Pancreas (tissue), 10 donors: ENCODE measurements at places on chromosomes 16 and 17.

GRCh38 chr17:76123191-76123499, 17.9 kb downstream of the FOXJ1 start:
- H3K27ac ChIP-seq, result no peak overlapping the region
- H3K4me1 ChIP-seq, result no peaks in the 10 kb centered on the region
- H3K27me3 ChIP-seq, result no peaks in the 10 kb centered on the region
- H3K4me3 ChIP-seq, result no peak overlapping the region
- H3K36me3 ChIP-seq, result no peaks in the 10 kb centered on the region
- DNase-seq, result no peak

- H3K4me3 ChIP-seq, result no peak overlapping the region
- no peaks in the 10 kb centered on the region for H3K36me3 ChIP-seq
- H3K4me1 ChIP-seq, result no peaks in the 10 kb centered on the region
- H3K27me3 ChIP-seq, result no peaks in the 10 kb centered on the region
Measured at GRCh38 chr17:16477255-16477654, 14.7 kb downstream of the LRRC75A start.

- H3K27ac ChIP-seq, result no peak overlapping the region
- H3K4me1 ChIP-seq, result no peaks in the 10 kb centered on the region
- DNase-seq, result no peak
Measured at GRCh38 chr17:71511266-71511995, 609.4 kb upstream of the SOX9 start.

DNA sequence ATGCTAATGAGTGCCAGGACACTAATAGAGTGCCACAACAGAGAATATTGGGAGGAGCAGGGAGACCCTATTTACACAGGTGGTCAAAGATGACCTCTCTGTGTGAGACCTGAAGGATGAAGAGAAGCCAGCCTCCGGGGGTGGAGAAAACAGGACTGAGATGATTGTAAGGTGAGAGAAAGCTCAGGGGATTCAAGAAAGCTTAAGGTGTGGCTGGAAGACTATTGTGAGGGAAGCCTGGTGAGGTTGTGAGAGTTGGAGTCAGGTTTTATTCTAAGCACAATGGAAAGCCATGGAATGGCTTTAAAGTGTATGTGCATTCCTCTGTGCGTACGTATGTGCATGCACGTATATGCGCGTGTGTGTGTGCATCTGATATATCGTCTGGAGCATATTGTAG, 10.4 kb upstream of the MARCHF10 start:
- H3K4me3 ChIP-seq, result no peak overlapping the region
- H3K36me3 ChIP-seq, result no peaks in the 10 kb centered on the region
- H3K27ac ChIP-seq, result no peak overlapping the region
- no peak for DNase-seq

GRCh38 chr17:50949128-50949988, 83.2 kb upstream of the TOB1 start:
- no peak for DNase-seq
- H3K27ac ChIP-seq, result peak overlapping the region; percentile 97
- no peaks in the 10 kb centered on the region for H3K36me3 ChIP-seq

- no peaks in the 10 kb centered on the region for H3K27me3 ChIP-seq
- no peak overlapping the region for H3K4me3 ChIP-seq
- H3K27ac ChIP-seq, result no peak overlapping the region
- DNase-seq, result no peak
- peaks cover 15% of the 10 kb centered on the region for H3K4me1 ChIP-seq
- no peaks in the 10 kb centered on the region for H3K36me3 ChIP-seq
Measured at GRCh38 chr16:4535627-4536108, 2.9 kb downstream of the CDIP1 start.

- H3K4me3 ChIP-seq, result no peak overlapping the region
- no peak overlapping the region for H3K27ac ChIP-seq
- H3K27me3 ChIP-seq, result no peaks in the 10 kb centered on the region
- H3K36me3 ChIP-seq, result peaks cover 77% of the 10 kb centered on the region
Measured at GRCh38 chr17:76040376-76040775, 13.3 kb upstream of the EVPL start.

GRCh38 chr17:77173104-77173503, 32.3 kb downstream of the SEC14L1 start:
- no peak for DNase-seq
- no peak overlapping the region for H3K4me3 ChIP-seq
- H3K27ac ChIP-seq, result no peak overlapping the region

GRCh38 chr17:63398680-63399079, 47.4 kb downstream of the CYB561 start:
- no peak for DNase-seq
- no peaks in the 10 kb centered on the region for H3K27me3 ChIP-seq
- no peaks in the 10 kb centered on the region for H3K4me1 ChIP-seq
- H3K27ac ChIP-seq, result no peak overlapping the region
- no peaks in the 10 kb centered on the region for H3K36me3 ChIP-seq

GRCh38 chr17:75987041-75987440, 8.0 kb downstream of the TEN1 start:
- peak; percentile 13 for DNase-seq
- no peak overlapping the region for H3K27ac ChIP-seq
- H3K27me3 ChIP-seq, result no peaks in the 10 kb centered on the region
- peaks cover 6% of the 10 kb centered on the region for H3K36me3 ChIP-seq

- H3K4me3 ChIP-seq, result no peak overlapping the region
- H3K27ac ChIP-seq, result no peak overlapping the region
Measured at GRCh38 chr17:29828676-29829284, 101.2 kb downstream of the SSH2 start.

DNA sequence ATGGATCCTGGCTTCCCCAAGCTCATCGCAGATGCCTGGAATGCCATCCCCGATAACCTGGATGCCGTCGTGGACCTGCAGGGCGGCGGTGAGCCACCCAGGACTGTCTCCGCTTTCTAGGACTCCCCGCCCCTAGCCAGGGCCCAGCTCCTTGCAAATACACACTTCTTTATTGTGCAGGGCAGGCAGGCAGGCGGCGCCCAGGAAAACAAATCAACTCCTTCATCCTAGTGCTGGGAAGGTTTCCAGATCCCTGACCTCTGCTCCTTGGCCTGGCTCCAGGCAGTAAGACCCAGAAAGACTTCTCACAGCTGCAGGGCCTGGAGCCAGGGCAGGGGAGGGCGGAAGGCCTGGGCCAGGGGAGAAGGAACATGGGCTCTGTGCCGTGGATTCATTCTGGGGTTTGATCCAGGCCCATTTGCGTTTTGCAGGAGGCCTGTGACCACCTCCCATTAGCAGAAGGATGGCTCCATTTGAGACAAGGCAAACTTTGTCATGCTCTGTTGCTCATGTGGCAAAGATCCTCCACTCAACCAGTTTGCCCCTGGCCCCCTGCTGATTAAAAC, 6.0 kb upstream of the LPCAT2 start:
- no peaks in the 10 kb centered on the region for H3K36me3 ChIP-seq
- H3K4me1 ChIP-seq, result peaks cover 11% of the 10 kb centered on the region
- DNase-seq, result peak; percentile 91
- H3K4me3 ChIP-seq, result no peak overlapping the region

DNA sequence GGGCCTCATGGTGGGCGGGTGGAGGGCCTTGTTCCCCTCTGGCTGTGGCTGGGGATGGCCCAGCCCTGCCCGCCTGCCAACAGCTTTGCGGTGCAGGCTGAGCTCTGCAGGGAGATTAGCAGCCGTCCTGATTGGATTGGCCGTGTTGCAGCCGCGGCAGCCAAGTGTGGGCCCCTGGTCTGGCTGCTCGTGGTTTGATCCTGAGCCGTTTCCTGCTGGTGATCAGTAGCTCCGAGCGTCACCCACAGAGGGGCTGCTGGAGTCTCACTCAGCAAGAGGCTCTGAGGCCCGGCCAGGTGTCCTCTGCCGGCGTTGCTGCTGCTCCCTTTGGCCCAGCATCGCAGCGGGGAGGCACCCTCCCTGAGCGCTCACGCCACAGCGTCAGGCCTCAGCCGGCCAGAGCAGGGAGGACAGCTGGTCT, 32.5 kb downstream of the BAIAP2 start:
- H3K36me3 ChIP-seq, result no peaks in the 10 kb centered on the region
- H3K27me3 ChIP-seq, result no peaks in the 10 kb centered on the region
- H3K4me3 ChIP-seq, result no peak overlapping the region
- H3K4me1 ChIP-seq, result peaks cover 9% of the 10 kb centered on the region
- no peak for DNase-seq
- no peak overlapping the region for H3K27ac ChIP-seq

DNA sequence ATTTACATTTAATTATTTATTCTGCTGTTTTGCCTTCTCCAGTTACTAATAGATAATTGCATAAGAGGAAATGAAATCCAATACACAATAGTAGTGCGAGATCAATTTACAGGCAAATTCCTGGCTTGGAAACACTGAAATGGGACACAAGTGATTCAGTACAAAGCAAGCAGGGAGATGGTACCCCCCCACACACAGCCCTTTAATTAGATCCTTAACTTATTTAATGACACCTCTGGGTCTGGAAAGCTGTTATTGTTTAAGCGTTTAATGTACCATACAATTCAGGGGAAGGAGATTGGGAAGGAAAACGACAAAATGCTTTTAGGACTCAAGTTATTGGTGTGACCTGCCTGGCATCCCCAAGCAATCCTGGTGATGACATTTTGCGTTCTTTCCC, 318.2 kb downstream of the NPIPA8 start:
- no peak for DNase-seq
- H3K27ac ChIP-seq, result no peak overlapping the region
- no peaks in the 10 kb centered on the region for H3K36me3 ChIP-seq
- no peaks in the 10 kb centered on the region for H3K4me1 ChIP-seq

DNA sequence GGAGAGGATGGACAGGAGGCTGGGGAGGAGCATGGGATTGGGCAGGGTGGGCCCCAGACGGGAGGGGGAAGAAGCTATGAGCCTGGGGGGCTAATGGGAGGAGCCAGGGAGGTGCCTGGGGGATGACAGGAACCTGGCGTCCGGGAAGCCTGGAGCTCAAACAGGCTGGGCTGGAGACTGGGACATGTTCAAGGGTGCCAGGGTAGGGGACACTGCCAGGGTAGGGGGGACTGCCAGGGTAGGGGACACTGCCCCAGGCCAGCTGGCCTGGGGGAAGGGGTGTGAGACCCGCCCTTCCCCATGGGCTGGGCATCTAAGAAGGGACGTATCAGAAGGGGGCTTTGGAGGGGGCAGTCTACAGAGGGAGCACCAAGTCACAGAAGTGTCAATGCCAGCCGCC, 7.0 kb upstream of the FAM83G start:
- H3K36me3 ChIP-seq, result no peaks in the 10 kb centered on the region
- no peak for DNase-seq
- H3K4me3 ChIP-seq, result no peak overlapping the region
- H3K4me1 ChIP-seq, result no peaks in the 10 kb centered on the region
- H3K27me3 ChIP-seq, result no peaks in the 10 kb centered on the region

DNA sequence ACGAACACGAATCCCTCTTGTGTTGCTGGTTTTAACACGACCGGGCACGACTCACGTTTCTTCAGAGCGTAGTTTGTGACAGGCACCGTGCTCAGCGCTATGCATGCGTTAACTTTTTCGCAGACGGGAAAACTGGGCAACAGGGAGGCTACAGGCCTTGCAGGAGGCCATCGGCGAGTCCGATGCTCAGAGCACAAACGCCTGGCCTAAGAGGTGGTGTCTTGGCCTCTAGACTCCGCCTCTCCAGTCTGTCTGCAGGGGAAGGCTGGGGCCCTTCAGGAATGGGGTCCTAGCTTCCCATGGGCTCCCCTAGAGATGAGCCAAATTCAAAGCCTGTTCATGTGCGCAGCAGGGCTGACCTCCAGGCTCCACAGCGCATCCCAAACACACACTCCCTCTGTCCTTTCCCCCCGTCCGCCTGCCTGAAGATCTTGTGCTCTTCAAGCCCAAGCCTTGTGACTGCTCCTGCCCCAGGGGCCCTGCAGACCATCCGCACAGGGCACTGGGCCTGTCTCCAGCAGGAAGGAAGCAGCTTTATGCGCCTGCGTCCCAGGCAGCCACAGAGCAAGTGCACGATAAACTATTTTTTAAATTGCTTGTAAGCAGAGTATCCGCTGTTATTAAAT, 3.1 kb downstream of the CLCN7 start:
- peaks cover 12% of the 10 kb centered on the region for H3K4me1 ChIP-seq
- H3K36me3 ChIP-seq, result no peaks in the 10 kb centered on the region
- H3K27ac ChIP-seq, result no peak overlapping the region
- DNase-seq, result peak; percentile 34
- no peaks in the 10 kb centered on the region for H3K27me3 ChIP-seq

- no peaks in the 10 kb centered on the region for H3K36me3 ChIP-seq
- no peaks in the 10 kb centered on the region for H3K4me1 ChIP-seq
- no peaks in the 10 kb centered on the region for H3K27me3 ChIP-seq
- H3K4me3 ChIP-seq, result no peak overlapping the region
- no peak overlapping the region for H3K27ac ChIP-seq
Measured at GRCh38 chr16:80433623-80434022, 107.2 kb upstream of the DYNLRB2 start.
